ENCODE measurements at places on chromosomes 2 and 18. TPM values are rescaled to one million over a fixed set of nuclear protein-coding genes. Genes with fewer than 3 reads are reported as not detected.

Gene RIT2
- total RNA-seq: not detected

Gene PXDN
- total RNA-seq: 313 TPM

Gene ASB18
- total RNA-seq: not detected

Gene TPO
- total RNA-seq: not detected

Gene MARCHF4
- 7.2 TPM for total RNA-seq

Gene COL4A4
- 1.3 TPM for total RNA-seq

Gene PNO1
- 15.3 TPM for total RNA-seq

Gene ZNF521
- total RNA-seq: 78.2 TPM

Gene SERPINB13
- total RNA-seq: not detected
